ENCODE measurements at places on chromosomes 5 and 9.

- no peak for DNase-seq
Observed at GRCh38 chr5:318341-318897, 3.1 kb upstream of the AHRR start.

DNA sequence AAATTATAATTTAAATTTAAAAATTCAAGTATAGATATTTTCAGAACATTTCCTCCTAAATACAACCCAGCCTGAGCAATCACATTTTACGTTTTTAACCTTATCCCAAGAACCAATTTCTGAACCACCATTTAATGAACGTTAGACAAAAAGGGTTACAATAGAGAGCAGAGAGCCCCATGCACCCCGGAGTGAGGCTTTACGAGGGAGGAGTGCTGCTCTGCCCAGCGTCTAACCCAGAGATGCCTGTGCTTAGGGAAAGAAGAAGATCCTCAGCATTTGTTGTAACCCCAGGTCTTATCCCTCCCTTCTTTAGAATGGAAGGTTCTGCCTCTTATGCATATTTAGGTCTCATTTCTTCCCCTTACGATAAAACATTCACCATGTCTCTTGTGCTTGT, 169.1 kb downstream of the ICE1 start:
- no peak for DNase-seq

- no peak for DNase-seq
Observed at GRCh38 chr5:42767491-42768105, 11.0 kb downstream of the CCDC152 start.

DNA sequence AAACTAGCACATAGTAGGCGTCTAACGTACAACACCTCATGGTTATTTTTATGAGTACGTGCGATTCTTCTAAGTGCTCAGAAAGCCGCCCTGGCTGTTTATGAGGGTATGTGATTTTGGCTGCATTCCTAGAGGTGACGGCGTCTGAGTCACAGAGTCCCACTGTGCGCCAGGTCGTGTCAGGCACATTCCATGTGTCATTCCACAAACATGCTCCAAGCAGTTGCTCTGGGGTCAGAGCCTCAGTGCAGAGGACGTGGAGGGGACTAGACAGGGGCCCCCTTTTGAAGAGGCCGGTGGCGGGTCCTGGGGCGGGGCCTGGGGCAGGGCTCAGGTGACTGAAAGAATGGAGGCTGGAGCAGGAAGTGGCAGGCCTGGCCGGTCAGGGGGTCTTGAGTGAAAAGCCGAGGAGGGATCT, 51.9 kb downstream of the NEK6 start:
- DNase-seq: no peak

DNA sequence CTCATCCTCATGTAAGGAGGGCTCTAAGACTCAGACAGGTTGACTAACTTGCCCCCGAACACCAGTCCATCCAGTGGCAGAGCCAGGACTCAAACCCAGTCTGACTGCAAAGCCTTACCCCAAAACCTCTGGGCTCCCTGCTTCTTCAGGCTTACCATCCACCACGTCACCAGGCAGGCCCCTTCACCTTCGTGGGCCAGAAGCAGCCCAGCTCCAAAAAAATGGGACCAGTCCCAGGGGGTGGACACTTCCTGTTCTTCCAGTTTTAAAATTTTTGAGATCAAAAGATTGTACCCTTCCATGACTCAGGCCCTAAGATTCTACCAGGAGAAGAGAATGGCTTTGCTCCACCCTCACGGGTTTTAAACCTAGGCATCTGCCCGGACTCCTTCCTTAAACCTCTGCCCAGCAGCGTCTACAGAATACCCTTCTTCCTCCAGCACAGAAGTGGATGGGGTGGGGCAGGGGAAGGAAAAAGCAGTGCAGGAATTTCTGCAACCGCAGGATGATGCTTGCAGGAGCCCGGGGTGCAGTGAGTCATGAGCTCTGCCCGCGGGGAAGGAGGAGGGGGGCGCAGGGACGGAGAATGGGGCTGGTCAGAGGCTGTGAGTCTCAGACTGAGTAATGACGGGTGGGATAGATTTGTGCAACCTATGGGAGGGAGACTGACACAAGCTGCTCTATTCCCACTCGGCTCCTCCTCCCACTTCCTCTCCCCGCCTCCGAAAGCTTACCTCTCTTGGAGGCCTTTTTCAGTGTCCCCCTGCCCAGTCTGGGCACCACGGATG, 50.4 kb upstream of the STXBP1 start:
- peak; percentile 84 for DNase-seq

DNA sequence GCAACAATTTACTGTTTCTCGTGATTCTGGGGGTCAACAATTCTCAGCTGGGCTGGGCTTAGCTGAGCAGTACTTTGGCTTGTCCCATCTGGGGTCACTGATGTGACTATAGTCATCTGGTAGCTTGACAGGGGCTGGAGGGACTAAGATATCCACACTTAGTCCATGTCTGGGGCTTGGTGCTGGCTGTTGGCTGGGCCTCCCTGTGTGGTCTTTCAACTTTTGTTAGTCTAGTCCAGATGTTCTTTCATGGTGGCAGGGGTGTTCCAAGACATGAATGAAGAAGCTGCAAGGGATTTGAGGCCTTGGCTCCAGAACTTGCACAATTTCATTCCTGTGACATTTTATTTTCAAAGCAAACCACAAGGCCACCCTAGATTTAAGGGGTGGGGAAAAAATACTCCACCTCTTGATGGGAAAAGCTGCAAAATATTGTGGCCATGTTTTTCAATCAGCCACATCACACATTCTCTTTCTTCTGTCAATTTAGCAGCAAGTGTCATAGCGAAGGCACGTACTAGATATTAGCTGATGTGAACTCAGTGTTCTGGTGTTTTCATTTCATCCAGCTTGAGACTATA, 59.2 kb downstream of the TSSK1B start:
- peak; percentile 52 for DNase-seq

- no peak for DNase-seq
Observed at GRCh38 chr9:36398745-36399144, 1.3 kb downstream of the RNF38 start.

GRCh38 chr5:89065919-89066318, 182.9 kb upstream of the MEF2C start:
- DNase-seq: no peak

GRCh38 chr5:78500871-78501270, 140.5 kb downstream of the SCAMP1 start:
- no peak for DNase-seq

DNA sequence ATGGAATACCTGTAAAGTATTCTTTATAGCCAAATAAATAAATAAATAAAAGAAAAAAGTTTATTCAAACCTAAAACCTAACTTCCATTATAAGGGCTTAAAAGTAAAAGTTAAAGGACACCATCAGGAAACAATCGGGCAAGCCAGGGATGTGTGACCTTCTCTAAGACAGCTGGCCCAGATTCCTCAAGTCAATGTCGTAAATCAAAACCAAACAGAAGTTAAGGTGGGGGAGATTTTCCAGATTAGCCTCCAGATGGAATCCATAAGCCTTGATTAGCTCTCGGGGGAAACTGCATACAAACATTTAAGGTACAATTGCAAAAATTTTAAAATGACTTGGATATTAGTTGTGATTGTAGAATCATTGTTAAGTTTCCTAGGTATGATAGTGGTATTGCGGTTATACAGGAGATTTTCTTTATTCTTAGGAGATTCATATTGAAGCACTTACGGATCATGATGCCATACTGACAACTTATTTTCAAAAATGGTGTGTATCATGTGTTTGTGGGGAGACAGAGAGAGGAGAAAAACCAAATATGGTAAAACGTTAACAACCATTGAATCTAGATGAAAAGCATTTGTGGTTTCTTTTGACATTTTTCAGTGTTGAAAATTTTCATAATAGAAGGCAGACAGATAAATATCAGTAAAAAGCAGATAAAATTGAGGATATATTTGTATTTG, 21.5 kb upstream of the MGAT1 start:
- DNase-seq: no peak

GRCh38 chr5:32831624-32832023, 120.5 kb downstream of the NPR3 start:
- no peak for DNase-seq

GRCh38 chr9:24587883-24588282, 42.2 kb upstream of the IZUMO3 start:
- DNase-seq: no peak

- no peak for DNase-seq
Observed at GRCh38 chr5:72206994-72207393, 99.7 kb downstream of the MAP1B start.

- DNase-seq: no peak
Observed at GRCh38 chr5:180817893-180818674, 15.5 kb upstream of the MGAT1 start.

DNA sequence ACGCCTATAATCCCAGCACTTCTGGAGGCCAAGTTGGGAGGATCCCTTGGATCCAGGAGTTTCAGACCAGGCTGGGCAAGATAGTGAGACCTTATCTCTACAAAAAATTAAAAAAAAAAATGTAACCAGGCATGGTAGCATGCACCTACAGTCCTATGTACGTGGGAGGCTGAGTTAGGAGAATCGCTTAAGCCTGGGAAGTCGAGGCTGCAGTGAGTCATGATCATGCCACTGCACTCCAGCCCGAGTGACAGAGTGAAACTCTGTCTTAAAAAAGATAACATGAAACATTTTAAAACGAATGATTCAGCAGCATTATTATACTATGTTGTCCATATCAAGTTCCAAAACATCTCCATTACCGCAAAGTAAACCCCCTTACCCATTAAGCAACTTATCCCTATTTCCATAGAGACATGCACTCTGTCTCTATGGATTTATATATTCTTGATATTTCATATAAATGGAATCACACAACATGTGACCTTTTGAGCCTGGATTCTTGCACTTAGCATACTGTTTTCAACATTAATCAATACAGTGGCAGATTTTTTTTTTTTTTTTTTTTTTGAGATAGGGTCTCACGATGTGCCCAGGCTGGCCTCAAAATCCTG, 56.9 kb upstream of the MTMR12 start:
- DNase-seq: no peak

GRCh38 chr9:68844157-68844556, 139.1 kb downstream of the PIP5K1B start:
- no peak for DNase-seq

DNA sequence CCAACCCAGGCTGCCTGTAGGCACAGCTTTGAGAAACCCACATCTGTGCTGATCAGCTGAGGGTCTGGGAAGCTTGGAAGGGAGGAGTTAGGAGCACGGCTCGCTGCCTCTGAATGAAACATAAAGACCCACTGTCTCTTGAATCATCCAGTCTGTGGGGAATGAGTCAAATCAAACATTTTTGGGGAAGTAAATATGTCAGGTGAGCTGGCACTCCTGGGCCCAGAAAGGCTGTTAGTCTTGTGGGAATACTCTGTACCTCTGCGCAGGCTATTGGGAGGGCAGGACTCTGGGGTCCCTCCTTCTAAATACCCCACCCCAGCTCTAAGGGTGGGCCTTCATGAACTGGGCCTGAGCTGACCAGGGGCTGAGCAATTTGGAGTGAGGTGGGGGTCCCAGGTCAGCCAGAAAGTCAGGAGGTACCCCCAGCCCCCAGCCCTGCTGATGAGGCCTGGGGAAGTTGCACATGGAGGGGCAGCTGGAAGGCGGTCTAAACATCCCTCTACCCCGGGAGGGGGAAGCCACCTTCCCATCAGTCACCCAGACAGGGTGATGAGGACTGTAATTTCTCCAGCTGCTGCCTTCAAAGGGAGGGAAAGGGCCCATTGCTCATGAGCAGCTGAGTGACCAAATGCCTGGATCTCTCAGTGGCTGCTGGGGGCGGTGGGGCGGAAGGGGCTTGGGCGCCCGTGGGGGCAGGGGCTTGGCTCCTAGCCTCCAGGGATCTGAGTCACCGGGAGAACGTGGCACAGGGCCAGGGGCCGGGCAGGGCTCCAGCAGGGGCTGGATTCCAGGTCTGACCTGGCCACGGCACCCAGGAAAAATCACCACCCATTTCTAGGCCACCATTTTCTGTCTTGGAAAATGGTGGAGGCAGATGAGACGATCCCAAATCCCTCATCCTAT, 10.8 kb downstream of the FIBCD1 start:
- DNase-seq: peak; percentile 70

DNA sequence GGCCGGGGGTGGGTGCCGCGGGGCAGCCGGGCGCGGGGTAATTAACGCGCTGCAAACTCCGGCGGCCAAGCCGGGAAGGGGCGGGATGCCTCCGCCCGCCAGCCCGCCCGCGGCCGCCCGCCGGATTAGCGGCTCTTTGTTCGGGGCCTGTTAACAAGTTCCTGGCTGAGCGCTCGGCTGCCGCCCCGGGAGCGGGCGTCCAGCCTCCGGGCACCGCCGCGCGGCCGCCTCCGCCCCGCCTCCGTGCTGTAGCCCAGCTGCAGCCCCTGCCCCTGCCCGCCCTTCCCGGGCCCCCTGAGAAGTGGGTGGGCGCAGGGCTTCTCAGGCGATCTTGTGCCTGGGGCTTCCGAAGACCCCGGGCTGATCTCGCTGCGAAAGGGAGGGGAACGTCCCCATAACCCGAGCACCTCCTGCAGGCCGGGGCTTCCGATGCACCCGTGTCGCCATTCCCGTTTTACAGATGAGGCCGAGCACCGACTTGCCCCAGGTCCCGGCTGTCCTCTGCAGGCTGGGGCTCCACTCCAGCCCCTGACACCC, 7.5 kb downstream of the UNC5A start:
- no peak for DNase-seq

DNA sequence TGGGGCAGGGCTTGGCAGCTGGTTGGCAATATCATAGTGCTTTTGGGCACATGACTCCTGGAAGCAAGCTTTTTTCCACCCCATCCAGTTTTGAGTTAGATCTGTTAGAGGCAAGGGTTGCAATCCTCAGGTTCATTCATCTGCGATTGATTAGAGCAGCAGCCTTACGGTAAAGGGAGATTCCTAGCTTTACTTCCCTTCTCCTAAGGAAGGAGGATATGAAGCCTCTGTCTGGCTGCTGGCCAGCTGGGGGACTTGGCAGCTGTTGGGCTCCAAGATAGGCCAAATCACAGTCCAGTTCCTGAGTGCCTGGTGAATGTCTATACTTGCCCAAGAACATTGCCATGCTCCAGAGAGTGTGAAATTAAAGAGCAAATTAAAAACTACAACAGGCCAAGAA, 113.4 kb upstream of the CCNH start:
- no peak for DNase-seq
